ENCODE measurements at places on chromosomes 3 and 15.

DNA sequence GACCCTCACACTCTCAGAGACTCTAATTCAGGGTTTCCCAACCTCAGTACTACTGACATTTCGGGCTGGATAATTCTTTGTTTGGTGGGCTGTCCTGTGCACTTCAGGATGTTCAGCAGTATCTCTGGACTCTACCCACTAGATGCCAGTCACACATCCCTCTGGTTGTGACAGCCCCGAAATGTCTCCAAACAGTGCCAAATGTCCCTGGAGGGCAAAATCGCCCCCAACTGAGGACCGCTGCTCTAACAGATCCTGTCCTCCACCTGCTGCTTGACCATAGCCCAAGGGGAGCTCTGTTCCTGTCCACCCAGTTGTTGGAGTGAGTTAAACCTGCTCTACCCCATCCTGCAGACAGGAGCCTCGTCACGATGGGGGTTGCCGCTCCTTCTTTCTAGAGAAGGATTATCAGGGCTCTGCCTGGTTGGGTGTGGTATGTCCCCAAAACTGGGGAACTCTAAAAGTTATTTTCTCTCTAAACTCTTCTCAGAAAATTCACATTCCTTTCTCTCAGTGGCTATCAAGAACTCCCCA lies 85.6 kb upstream of the PSMD6 start:
- no peak for DNase-seq

- DNase-seq = no peak
Observed at GRCh38 chr15:100216182-100216581, 125.6 kb downstream of the ADAMTS17 start.

GRCh38 chr3:30962084-30962483 lies 67.6 kb upstream of the GADL1 start:
- no peak for DNase-seq

DNA sequence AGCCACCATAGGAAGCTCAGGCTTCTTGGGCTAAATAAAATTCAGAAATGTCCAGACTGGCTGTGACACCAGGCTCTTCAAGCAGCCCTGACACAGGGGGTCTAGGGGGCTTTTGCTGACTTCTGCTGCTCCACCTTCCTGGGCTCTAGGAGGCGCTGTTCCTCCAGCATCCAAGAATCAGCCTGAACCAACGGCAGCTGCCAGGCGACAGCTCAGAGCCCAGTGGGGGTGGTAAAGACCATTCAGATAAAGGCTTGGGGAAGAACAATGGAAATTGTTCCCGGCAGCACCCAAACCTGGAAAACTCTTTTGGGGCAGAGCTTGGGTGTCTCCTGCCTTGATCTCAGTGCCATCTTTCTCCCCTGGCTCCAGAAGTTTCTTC lies 21.6 kb upstream of the PSTPIP1 start:
- peak; percentile 43 for DNase-seq

DNA sequence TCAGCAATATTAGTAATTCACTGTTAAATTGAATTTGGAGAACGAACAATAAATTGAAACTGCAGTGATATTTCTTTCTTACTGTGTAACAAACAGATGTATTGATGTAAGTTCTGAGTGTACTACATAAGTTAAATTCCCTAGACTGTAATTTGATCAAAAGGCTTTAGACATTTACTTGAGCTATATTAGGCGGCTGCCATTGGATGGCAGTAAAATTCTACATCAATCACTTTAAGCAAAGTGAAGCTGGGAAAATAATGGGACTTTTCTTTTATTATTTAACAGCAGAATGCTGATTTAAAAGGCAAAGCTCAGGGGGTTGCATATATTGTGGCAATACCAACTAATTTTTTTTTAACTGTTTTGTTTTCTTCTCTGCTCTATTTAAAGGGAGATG lies 212.6 kb upstream of the PLSCR5 start:
- DNase-seq = peak; percentile 14

- DNase-seq = no peak
Observed at GRCh38 chr3:59262076-59262498, 212.3 kb upstream of the CFAP20DC start.

- peak; percentile 63 for DNase-seq
Observed at GRCh38 chr3:111903067-111903511, 44.0 kb downstream of the PHLDB2 start.
